ENCODE measurements at places on chromosomes 5 and 9.
A peak's percentile ranks its signal among the peaks of the same experiment; 100 is the strongest.

DNA sequence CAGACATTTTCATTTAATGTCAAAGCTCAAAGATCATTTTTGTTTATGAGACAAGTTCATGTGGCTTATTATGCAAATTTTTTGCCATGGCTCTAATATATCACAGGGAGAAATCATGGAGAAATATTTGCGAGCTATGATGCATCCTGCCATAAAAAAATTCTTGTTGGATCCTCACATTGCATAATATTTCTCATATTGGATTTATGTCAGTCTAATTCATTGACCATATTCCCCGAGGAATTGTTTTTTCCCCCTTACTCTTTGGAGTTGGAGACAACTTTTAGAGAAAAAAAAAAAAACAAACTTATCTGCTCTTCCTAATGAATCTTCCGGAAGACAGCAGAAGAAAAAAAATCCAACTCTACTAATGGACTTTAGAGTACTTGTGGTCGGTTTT is 4.3 kb downstream of the ZNF462 start:
- DNase-seq, result no peak

DNA sequence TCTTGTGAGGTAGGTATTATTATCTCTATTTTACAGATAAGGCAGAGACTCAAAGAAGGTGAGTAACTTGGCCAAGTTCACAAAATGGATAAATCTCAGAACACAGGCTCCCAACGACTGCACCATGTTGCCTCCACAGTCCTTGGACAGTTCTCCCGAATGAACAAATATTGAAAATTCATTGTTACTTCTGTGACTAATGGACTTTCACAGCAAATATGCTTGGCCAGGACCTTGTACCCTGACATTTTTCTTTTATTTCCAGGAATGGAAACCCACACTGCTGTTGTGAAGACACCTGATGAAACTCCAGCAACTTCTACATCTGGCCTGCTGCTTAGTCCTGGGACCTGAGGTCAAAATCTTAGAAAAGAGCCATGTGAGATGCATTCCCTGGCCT is 2.5 kb upstream of the CYSTM1 start:
- DNase-seq, result no peak

DNA sequence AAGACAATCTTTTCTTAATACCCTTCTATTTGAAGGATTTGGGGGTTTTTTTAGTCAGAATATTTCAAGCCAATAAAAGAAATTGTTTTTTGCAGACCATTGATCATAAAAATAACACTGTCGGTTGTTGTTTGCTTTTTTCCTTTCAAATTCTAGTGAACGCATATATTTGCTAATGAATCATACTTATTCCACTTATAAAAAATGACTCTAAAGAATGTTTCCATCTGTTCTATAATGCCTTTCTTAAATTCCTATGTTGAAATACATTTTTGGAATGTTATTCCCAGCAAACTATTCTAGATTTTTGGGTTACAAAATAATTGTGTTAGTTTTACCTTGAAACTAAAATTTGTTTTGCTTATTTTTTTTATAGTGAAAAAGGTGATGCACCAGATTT is 32.2 kb downstream of the CWC27 start:
- DNase-seq, result no peak

GRCh38 chr5:112061666-112062065 is 304.7 kb upstream of the NREP start:
- no peak for DNase-seq

- no peak for DNase-seq
Measured at GRCh38 chr9:3138231-3139229, 294.6 kb upstream of the PUM3 start.

GRCh38 chr5:178119915-178120606 is 6.7 kb downstream of the N4BP3 start:
- DNase-seq, result peak; percentile 33

- DNase-seq, result no peak
Measured at GRCh38 chr5:40672425-40672824, 7.3 kb upstream of the PTGER4 start.

- peak; percentile 23 for DNase-seq
Measured at GRCh38 chr9:93298498-93299417, 114.8 kb downstream of the WNK2 start.

DNA sequence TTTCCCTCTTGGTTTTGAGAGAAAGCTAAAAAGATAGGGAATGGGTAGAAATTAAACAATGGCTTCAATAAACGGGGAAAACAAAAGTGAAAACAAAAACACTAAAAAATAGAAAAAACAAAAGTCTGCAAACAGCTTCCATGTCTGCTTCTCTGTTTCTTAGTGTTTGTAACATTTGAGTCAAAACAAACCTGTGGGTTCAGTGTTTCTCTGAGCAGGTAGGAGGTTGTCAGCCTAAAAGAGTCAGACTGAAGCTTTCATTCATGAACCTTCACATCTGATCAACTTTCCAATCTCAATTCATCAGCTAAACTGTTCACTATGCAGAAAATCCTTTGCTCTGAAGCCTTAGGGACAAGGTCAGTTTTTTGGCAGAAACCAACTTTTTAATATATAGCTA is 102.5 kb upstream of the ADAMTS16 start:
- peak; percentile 35 for DNase-seq

DNA sequence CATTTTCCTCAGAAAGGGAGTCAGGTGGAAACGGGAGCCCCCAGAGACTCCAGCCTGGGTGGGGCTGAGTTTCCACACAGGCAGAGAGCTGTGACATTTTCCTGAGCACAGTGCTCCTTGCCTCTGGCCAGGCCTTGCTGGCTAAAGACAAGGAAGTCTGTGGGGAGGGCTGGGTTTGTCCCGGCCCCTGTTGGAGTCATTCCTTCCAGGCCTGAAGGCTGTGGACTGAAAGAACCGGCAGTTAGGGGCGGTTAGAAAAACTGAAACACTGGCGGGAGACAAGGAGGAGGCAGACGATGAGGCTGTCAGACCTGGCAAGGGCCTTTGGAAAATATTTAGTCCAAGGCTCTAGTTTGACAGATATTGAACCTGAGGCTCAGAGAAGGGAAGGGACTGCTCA is 29.9 kb downstream of the COL15A1 start:
- DNase-seq, result no peak

- no peak for DNase-seq
Measured at GRCh38 chr9:104177003-104177611, 83.0 kb downstream of the SMC2 start.

- DNase-seq, result peak; percentile 4
Measured at GRCh38 chr9:117046666-117047327, 359.7 kb downstream of the TRIM32 start.

DNA sequence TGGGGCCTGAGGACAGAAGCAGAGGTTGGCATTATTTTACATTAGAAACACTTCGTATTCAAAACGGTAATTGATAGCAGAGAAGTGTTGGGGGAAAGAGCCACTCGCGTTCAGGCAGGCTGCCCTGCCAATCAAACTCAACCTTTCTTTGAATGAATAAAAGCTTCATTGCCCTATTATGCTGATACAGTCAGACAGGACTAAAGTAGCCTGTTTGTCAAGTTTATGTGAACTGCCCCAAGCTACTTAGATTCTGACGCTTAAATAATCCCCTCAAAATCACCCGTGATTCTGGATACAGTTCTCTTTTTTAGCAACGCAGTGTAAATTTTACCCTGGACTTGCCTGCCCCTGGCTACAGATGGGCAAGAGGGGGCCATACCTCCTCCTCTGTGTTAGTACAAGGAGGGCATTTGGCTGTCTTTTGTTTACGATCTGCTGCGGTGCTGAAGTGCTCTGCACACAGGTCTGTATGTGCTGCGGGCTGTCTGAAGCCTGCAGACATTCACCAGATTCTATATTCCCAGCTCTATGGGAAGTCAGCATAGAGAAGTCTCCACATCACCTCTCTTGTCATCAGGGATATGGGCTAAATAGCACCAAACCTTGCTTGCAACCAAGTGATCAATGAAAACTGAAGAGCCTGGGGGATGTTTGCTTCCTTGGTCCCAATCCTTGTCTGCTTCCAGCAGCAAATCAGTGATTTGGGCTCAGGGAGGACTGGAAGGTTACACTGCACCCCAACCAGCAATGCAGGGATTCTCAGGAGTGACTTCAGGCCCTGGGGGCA is 218.4 kb downstream of the EBF1 start:
- DNase-seq, result no peak

GRCh38 chr9:69495296-69495695 is 170.3 kb downstream of the ENTREP1 start:
- DNase-seq, result no peak

DNA sequence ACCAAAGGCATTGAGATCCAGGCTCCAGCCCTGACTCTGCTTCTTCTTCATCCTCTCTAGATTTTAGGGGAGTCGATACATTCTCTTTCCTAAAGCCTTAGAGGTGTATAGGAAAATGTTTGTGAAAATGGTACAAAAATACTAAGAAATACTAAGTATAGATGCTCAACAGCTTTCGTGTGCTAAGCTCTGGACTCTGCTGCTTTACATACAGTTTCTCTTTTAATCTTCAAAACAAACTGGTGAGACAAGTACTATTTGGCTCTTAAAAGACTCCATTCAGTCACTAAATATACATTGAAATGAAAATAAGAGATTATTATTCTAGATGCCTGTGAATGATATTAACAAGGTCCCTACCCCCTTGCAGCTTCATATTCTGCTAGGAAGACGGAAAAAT is 174.5 kb upstream of the TRPM3 start:
- no peak for DNase-seq

DNA sequence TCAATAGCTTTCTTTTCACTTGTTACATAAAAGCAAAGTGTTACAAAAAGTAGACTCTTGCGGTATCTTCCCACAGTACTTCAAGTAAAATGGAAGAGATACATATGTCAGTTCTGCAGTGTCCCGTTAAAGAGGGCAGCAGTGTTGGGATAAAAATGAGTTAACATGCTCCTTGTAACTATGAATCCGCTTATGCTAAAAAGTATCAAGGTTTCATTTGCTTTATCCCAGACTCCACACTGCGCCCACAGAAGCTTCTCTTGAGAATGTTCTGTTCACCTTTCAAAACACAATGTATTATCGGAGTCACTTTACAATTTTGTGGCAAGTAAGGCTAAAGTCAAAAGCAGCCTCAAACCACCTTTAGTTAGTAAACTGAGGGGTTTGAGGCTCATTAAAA is 790 bp downstream of the PTAR1 start:
- no peak for DNase-seq

GRCh38 chr5:138577452-138577851 is 2.3 kb upstream of the HSPA9 start:
- no peak for DNase-seq

DNA sequence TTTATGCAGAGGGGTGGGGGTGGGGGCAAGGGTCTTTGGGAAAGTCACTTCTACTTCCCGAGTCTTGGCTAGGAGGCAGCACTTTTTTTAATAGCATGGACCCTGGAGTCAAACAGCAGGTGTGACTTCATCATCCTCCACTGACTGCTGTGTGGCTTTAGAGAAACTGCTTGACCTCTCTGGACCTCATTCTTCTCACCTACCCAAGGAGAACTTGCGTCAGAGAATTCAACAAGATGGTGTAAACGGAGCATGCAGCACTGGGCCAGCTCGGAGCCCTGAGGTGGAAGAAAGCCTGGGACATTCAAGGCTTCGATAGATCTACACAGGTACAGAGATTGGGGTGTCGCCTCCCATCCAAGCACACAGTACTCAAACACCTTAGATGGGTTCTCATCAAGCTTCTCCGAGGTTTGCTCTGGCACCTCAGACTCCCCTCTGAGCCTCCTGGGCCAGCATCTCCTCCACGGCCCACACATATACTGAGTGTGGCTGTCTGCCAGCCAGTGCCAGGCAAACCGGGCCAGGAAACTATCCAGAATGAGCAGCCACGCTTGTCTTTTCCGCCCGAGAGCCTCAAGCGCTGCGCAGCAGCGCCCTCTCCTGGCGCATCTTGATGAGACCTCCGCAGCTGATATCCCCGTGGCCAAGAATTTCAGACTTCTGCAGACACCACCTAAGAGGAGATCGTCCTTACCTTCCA is 4.6 kb upstream of the SLC25A48 start:
- peak; percentile 79 for DNase-seq

- DNase-seq, result peak; percentile 32
Measured at GRCh38 chr9:71604197-71605063, 163.9 kb downstream of the CEMIP2 start.

DNA sequence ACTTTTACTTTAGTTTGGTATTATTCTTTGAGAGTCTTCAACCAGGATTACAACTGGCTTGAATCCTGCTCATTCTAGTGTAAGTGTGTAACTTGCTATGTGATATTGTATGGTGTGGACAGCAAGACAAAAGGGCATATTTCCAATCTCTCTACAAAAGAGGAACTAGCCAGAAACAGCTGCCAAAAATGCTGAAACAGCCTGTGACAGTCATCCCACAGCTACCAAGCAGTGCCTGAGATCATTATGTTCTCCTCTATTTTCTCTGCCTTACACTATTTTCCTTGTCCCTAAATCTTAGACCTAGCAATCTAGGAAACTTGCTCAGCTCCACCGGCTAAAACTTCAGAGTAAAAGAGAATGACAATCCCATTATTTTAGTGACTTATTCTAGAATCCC is 42.8 kb downstream of the WDR41 start:
- no peak for DNase-seq

GRCh38 chr5:94725142-94725541 is 106.7 kb downstream of the SLF1 start:
- no peak for DNase-seq

DNA sequence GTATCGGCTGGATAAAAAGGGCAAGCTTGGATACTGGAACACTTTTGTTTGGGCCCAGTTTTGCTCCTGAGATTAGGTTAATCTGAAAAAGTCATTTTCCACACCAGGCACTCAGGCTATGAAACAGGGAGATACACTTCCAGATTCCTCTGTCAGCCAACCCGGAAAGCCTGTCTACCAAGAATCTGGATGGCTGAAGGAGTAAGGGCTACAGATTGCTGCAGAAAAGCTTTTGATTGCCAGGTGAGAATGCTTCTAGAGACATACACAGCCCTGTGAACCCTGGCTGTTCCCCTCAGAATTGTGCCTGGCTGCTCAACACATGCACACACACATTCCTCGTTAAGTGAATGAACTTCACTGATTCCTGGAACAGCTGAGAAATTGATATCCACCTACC is 114.4 kb downstream of the PSD2 start:
- DNase-seq, result no peak

- no peak for DNase-seq
Measured at GRCh38 chr5:96402500-96402899, 30.5 kb downstream of the PCSK1 start.

GRCh38 chr9:127506814-127507750 is 55.8 kb downstream of the LRSAM1 start:
- DNase-seq, result no peak

- peak; percentile 86 for DNase-seq
Measured at GRCh38 chr5:139422307-139422893, 16.9 kb downstream of the DNAJC18 start.

DNA sequence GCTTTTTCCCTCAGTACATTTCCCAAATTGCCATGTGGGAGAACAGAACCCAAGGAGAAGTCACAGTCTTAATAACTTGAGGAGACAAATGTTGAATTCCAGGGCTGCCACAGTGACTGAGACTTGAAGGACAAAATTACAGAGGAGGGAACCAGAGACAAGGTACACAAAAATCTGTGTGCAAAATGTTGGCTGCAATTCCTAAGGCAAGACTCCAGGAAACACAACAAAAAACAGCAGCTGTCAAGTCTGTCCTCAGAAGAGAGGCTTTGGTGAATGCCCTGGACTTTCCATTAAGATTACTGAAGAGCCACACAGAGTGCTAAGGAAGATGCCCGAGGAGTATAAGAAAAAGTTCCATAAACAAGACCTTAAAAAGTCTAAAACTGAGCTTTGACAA is 21.1 kb downstream of the AP3B1 start:
- no peak for DNase-seq

- no peak for DNase-seq
Measured at GRCh38 chr9:87708986-87709728, 16.8 kb upstream of the CTSL start.
